Activated gamma-delta T cell treated with Interleukin-2 at 50 U/mL for 16 hours (primary cell): ENCODE measurements at places on chromosomes 1 and 21.

DNA sequence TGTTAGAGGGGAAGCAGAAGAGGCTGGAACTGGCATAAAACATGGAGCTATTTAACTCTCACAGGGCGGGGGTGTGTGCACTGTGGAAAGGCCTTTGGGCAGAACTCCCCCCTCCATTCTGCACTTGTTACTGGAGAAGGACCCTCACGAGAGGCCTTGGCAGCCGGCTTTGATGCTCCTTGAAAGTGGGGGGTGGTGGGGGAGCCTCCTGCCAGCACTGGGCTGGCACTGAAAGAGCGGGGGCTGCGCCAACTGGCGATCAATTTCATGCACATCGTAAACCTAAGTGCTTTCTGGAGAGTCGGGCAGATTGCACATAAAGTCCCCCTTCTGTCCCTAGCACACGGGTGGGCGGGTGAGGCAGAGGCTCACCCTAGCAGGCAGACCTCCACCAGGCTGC lies 28.9 kb downstream of the FOXO6 start:
- no peak for DNase-seq

DNA sequence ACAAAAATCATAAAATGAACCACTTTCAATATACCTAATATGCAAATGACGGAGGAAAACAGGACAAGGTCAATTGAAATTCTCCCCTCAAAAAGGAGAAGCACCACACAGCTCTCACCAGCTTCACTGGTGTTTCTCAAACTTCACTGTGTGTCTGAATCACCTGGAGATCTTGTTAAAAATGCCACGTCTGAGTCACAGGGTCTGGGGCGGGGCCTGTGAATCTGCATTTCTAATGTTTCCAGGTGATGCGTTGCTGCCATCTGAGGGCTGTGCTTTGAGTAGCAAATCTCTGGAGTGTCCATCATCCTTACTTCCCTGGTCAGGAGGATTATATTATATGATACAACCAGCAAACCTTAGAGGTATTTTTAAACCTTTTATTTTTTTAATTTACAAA lies 9.0 kb downstream of the CLDN19 start:
- no peak for DNase-seq

DNA sequence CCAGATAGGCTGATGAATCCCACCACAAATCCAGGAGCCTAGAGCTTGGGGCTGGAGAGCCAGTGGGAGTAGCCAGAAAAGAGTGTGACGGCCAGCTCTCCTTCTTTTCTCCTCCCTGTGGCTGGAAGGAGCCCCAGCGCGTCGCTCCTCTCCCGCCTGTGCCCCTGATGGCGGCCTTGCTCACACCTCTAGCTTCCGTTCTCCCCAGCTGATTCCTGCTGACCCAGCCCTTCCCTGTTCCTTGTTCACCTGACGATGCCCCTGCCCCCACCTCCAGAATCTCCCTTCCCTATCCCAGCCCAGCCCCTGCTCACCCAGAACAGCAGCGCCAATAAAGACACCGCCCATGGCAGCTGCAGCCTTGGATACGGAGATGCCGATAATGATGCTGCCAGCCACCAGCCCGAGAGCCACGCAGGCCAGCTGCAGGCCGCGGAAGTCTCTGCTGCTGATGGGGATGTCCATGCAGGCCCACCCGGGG lies 656 bp downstream of the KNCN start:
- no peak for DNase-seq

- DNase-seq: no peak
Measured at GRCh38 chr1:58881471-58881994, 97.7 kb upstream of the JUN start.

GRCh38 chr1:153483776-153484175 lies 23.3 kb upstream of the S100A7 start:
- DNase-seq: no peak

- no peak for DNase-seq
Measured at GRCh38 chr1:57845041-57845440, 421.2 kb upstream of the DAB1 start.

- DNase-seq: no peak
Measured at GRCh38 chr1:27551953-27552312, 52.0 kb downstream of the AHDC1 start.

DNA sequence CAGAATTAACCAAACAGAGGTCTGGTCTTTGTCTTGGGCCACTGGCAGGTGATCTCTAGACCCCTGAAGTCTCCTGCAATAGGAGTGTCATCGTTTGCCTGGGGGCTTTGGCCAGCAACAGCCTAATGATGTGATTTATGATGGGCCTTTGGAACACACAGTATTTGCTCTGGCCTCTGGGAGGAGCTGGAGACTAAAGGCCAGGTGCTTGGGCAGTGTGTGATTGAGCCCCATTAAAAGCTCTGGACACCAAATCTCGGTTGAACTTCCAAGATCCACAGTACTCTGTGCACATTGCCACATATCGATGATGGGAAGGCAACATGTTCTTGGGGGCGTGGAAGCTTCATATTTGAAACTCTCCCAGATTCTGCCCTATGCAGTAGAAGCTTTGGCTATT lies 32.0 kb upstream of the TLR5 start:
- no peak for DNase-seq

DNA sequence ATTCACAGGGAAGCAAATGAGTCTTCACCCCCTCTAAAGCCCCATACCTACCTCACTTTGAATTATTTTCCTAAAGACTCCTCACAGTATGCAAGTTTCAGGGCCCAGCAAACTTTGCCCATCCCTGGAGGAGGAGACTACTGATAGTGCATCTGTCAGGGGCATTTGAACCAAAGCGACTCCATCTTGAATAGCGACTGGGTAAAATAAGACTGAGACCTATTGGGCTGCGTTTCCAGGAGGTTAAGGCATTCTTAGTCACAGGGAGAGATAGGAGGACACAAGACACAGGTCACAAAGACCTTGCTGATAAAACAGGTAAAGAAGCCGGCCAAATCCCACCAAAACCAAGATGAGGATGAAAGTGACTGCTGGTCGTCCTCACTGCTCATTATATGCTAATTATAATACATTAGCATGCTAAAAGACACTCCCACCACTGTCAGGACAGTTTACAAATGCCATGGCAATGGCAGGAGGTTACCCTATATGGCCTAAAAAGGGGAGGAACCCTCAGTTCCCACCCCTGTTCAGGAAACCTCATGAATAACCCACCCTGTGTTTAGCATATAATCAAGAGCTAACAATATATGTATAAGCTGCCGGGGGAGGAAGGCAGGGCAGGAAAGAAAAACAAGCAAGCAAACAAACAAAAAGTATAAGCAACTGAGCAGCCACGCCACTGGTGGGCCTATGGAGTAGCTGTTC lies 3.3 kb upstream of the PKNOX1 start:
- DNase-seq: no peak

GRCh38 chr21:40299451-40299850 lies 432.2 kb downstream of the PCP4 start:
- DNase-seq: no peak

- DNase-seq: no peak
Measured at GRCh38 chr1:96116731-96117130, 604.9 kb upstream of the PTBP2 start.

DNA sequence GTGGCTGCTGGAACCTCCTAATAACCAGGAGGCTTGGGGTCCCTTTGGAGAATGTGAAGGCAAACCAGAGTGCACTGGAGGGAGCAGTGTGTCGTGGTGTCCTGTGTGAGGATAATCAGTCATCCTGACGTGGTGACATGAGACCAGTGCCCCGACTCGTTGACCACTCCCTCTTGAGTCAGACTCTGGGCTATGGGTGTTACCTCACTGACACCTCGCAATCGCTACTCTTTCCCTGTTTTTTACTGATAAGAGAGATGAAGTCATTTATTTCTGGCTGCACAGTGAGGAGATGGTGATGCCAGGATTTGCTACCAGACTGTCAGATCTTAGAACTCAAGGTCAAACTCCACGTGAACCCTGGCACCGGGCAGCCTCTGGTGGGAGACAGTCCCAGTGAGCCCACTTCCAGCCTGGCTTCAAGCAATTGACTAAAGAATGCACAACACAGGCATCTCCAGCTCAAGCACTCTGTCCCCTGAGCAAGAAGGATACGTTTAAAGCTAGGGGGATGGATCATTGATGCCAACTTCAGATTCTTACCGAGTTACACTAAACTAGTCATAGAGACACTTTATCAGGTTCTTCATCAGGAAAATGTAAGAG lies 30.3 kb downstream of the UBASH3A start:
- no peak for DNase-seq

GRCh38 chr1:110300412-110301085 lies 38.6 kb upstream of the RBM15 start:
- no peak for DNase-seq

DNA sequence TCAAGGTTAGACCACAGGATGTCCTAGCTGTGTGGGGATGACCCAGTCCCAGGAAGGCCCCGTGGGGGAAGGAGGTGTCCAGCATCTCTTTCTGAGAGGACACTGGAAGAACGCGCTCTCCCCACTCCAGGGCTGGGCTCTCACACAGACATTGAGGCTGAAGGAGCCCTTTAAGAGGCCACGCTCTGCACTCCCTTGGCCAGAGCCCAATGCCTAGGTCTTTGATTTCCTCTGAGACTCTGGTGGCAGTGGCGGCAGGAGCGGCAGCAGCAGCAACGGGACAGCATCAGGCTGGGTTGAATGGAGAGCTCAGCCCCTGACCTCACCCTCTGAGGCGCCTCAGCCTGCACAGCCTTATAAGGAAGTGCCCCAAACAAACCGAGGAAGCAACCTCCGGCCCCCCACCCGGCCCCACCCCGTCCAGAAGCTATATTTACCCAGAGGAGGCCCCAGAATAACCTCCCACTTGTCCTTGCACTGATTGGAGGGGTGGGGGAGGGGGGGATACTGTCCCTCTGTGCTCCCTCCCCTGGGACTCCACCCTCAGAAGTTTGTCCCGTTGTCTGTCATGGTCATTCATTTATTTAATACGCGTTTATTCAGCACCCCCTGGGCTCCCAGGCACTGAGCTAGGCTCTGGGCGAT lies 12.3 kb downstream of the NES start:
- no peak for DNase-seq

DNA sequence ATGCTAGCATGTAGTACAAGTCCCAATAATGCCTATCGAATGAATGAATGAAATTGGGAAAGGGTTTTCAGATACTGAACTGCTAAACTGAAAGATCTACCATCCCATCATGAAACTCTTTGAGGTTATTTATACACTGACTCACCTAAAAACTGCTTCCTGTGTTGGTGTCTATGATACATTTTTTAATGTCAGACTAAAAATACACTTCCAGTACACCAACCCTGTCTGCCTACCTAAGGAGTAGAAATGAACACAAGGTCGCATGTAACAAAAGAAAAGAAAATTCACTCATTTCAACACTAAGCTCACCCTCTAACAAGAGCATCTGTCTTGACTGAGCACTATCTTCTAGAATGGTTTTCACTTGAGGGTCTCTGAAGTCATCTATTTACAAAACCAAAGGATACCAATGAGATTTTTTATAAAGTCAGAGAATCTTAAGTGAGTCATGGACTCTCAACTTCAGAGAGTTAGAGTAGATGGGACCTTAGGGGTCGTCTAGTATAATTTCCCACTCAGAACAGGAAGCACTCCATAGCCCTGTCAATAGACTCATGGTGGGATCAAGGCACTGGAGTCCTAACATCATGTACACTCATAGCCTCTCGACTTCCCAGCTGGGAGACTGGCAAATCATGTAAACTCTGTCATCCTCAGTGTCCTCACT lies 53.4 kb downstream of the WLS start:
- DNase-seq: no peak

- DNase-seq: no peak
Measured at GRCh38 chr1:108082738-108083562, 117.2 kb downstream of the SLC25A24 start.

DNA sequence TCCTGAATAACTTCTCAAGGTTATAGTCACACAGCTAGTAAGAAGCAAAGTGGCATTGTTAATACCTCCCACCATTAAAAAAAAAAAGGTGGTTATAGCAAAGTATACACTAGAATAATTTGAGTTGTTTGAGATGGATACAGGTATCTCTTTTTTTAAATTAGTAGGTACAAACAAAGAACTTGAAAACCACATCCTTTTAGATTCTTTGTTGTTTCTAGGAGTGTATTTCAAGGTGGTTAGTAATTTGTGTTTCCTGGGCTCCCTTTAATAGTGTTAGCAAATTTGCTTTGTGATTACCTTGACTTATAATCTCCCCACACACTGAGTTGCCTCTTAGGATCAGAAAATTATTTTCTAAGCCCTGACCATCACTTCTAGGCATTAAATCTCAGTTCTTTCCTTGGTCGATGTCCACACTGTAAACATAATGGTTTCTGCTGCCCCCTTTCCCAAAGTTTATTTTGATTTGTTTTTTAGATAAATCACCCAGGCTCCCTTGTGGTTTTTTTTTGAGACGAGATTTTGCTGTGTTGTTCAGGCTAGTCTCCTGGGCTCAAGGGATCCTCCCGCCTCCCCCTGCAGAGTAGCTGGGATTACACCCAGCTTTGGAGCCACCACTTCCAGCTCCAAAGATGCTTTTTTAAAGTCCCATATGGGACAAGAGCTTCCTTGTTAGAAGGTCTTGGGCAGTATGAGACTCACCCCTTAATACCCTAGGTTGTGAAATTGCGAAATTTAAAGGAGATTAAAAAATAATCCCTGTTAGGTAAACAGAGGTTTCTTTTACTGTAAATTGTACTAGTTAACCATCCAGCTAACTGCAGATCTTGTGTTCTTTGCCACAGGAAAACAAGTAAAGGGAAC lies 6.2 kb downstream of the AKIRIN1 start:
- DNase-seq: no peak

GRCh38 chr1:236733653-236734052 lies 47.4 kb downstream of the ACTN2 start:
- no peak for DNase-seq

GRCh38 chr1:200895443-200895789 lies 716 bp downstream of the INAVA start:
- DNase-seq: no peak

DNA sequence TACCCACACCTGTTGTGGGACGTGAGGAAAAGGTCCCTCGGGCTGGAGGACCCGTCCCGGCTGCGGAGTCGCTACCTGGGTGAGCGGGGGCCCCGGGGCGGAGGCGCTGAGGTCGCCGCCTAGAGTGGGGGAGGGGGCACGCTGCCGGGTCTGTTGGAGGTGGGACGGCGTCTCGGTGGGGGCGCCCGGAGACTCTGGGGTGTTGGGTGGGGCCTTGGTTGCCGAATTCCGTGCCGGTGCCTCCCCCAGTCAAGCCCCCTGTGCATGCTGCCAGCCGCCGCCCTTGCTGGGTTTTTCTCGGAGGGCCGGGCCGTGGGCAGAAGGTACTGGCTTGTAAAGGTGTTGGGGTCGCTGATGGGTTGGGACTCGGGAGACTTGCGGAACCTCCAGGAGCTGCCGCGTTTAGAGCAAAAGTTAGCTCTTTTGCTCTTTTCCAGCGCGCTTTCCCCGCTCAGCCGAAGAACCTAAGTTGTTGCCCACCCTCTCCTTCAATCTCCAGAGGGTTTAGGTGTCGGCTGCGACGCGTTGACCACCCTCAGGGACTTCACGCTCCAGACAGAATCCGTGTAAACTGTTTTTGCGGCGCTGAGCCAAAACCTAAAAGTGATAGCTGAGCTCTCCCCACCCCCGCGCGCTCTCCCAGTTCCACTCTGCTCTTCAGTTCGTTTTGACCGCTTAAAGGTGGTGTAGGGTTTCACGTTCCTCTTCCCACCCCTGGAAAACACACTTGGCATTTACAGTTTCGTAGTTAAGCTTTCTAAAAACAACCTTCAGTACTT lies at the start of gene MPC2:
Gene MPC2, minus strand, starts transcription at position 143 of the 779 bp plus-strand sequence. CDS start 1,231 bp downstream, outside the sequence.
- peak; percentile 71 for DNase-seq
